ENCODE measurements at places on chromosomes 3 and 15.

GRCh38 chr15:45529613-45530012, 7.1 kb upstream of the SLC30A4 start:
- DNase-seq = no peak

DNA sequence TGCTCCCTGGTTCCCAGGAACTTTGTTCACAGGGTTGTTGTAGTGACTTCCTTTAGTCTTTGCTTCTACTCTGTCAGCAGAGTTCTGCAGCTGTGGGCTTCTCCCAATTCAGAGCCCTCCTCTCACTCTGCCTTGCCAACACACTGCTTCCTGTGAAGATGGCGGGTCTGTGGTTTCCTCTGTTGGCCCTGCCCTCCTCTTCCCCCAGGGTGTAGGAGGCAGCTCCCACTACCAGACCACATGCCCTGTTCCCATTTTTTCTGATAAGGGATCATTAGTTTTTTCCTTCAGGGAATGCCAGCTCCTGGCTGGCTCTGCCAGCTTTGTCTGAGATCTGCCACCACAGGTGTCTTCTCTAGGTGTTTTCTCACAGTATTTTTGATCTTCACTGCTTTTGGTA, 12.7 kb downstream of the SPSB4 start:
- DNase-seq = no peak

- DNase-seq = peak; percentile 24
These were observed 44.5 kb upstream of the PDZRN3 start for GRCh38 chr3:73669260-73669659.

- DNase-seq = no peak
These were observed 243.6 kb downstream of the ATP8B4 start for GRCh38 chr15:49875392-49875791.

DNA sequence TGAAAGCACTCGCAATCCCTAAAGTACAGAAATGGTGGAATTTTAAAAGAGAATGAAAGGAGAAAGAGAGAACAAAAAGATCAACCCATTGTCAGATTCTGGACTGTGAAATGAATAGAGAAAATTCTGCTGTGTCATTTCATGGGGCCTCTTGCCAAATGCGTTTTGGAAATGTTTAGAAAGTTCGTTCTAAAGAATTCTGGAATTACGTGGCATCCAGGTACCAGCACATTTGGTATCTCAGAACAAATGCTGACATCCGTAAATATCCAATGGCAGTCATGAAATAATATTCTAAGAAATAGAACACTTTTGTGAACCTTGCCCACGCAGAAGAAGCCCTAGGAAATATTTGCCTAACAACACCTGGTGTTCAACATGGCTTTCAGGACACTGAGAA, 219.2 kb downstream of the P3H2 start:
- DNase-seq = no peak

DNA sequence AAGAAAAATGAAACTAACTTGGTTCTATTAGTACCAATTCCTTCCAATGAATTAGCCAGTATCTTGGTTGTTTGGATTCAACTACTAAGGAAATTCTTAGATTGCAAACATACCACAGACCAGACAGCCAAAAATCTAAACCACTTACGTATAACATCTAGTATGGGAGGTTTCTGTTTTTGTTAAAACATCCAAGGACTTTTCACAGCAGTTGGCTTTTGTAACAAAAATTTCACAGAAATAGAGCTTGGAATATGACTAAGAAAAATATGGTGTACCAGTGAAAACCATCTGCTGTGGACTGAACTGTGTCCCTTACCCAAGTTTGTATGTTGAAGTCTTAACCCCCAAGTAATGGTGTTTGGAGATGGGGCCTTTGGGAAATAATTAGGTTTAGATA, 199.2 kb downstream of the OTOL1 start:
- no peak for DNase-seq

GRCh38 chr15:78540871-78541743, 863 bp downstream of the PSMA4 start:
- DNase-seq = peak; percentile 17

DNA sequence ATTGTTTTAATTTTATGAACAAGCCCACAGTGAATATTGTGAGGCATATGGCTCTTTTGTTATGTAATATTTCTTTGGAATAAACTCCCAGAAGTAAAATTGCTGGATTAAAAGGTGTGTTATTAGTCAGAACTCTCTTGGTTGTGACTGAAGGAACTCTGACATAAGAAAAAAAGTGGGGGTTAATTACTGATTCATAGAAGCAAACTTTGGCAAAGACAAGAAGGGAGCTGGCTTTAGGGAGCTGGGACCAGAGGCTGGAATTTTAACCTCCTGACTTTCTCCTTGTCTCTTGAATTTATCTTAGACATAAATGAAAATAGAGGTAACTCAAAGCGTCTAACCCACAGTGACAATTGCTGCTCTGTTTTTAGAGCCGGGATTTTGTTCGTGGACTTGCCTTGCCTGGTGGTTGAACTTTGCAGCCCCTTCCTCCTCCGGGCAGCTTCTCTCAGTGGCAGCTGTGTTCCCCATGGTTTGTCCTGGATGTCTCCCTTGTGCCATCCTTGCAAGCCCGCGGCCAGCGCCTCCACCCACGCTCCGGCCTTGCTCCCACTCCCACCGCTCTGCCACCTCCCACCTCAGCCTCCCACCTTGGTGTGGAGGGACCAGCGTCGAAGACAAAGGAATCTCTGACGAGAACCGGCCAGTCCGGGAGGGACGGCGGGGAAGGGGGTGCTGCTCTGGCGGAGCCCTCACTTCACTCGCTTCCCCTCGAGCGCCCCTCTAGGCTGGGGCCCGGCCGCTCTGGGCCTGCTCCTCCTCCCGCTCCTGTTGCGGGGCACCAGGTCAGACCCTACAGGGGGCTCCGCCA, 28.0 kb downstream of the ARHGAP31 start:
- DNase-seq = peak; percentile 66
